ENCODE measurements at places on chromosomes 11 and 22. TPM values are rescaled to one million over a fixed set of nuclear protein-coding genes. Genes with fewer than 3 reads are reported as not detected.
A peak's percentile ranks its signal among the peaks of the same experiment; 100 is the strongest.

DNA sequence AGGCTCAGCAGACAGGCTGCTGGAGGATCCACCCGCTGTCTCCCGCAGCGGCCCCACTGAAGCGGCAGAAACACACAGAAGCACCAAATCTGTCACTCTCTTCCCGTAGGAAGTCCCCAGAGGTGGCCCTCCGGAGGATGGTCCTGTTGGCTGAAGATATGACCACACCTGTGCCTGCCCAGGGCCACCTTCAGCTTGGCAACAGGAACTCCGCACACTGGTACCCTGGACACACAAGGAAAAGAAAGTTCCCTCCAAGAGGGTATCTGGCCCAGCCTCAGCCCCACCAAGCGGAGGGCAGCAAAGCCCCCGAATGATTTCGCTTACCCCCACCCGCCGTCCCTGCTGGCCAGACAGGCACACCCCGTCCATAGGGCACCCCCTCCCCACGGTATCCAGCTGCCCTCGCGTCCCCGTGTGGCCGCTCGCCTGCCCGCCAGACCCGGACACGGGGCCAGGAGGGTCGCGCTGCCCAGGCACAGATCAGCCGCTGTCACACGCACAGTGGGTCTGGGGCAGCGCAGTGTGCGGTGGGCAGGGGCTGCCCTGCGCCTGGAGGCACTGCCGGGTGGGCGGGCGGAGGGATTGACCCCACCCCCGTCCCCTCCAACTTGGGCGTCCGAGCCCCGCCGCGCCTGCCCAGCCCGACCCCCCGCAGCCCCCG is 7.0 kb downstream of the RASSF7 start:
- H3K27ac ChIP-seq: peak overlapping the region; percentile 38
- peaks cover 25% of the 10 kb centered on the region for H3K36me3 ChIP-seq
- DNase-seq: no peak
- H3K4me3 ChIP-seq: peak overlapping the region; percentile 84
- no peaks in the 10 kb centered on the region for H3K27me3 ChIP-seq
- peaks cover 72% of the 10 kb centered on the region for H3K4me1 ChIP-seq

GRCh38 chr11:7498193-7498592 is 12.9 kb downstream of the OLFML1 start:
- no peaks in the 10 kb centered on the region for H3K4me1 ChIP-seq
- H3K4me3 ChIP-seq: no peak overlapping the region
- no peaks in the 10 kb centered on the region for H3K27me3 ChIP-seq
- no peak overlapping the region for H3K27ac ChIP-seq
- no peaks in the 10 kb centered on the region for H3K36me3 ChIP-seq

GRCh38 chr11:34349882-34350281 is 7.9 kb downstream of the ABTB2 start:
- no peak for DNase-seq
- H3K27ac ChIP-seq: no peak overlapping the region
- H3K4me1 ChIP-seq: no peaks in the 10 kb centered on the region
- peaks cover 19% of the 10 kb centered on the region for H3K27me3 ChIP-seq
- H3K4me3 ChIP-seq: no peak overlapping the region
- no peaks in the 10 kb centered on the region for H3K36me3 ChIP-seq

DNA sequence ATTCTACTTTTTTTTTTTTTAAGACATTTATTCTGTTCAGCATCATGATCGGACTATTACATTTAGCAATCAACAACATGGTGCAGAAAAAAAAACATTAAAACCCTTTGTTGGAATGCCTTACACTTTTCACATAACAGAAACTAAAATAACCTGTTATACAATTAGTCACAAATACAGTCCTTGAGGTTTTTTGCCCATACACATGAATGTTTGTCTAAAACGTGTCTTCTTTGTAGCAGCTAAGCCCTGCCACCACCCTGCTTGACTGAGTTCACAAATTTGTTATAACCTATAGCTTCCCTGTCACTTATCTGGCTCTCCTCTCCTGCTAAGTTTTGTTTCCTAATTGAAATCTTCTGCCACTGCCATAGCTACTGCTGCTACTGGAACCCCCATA is 75.4 kb upstream of the ARHGAP20 start:
- H3K27me3 ChIP-seq: no peaks in the 10 kb centered on the region
- H3K36me3 ChIP-seq: no peaks in the 10 kb centered on the region
- H3K27ac ChIP-seq: no peak overlapping the region
- no peak overlapping the region for H3K4me3 ChIP-seq
- H3K4me1 ChIP-seq: no peaks in the 10 kb centered on the region

- no peaks in the 10 kb centered on the region for H3K27me3 ChIP-seq
- no peaks in the 10 kb centered on the region for H3K36me3 ChIP-seq
- no peak within 1 kb of the TSS for H3K27ac ChIP-seq
- H3K4me1 ChIP-seq: peaks cover 9% of the 10 kb centered on the region
- H3K4me3 ChIP-seq: no peak within 1 kb of the TSS
Observed at GRCh38 chr11:5226732-5227310, at the start of gene HBB. Gene HBB (minus strand): TSS chr11:5227071. CDS start chr11:5227021, 50 bp downstream.

GRCh38 chr11:66885950-66886440 is 29.1 kb downstream of the LRFN4 start:
- H3K27ac ChIP-seq: peak overlapping the region; percentile 47
- no peaks in the 10 kb centered on the region for H3K27me3 ChIP-seq
- 0 out of 3 replicates have a peak, but pooled peaks cover 4% of the 10 kb centered on the region for H3K36me3 ChIP-seq
- no peak overlapping the region for H3K4me3 ChIP-seq

- H3K4me3 ChIP-seq: no peak overlapping the region
- no peaks in the 10 kb centered on the region for H3K27me3 ChIP-seq
- no peaks in the 10 kb centered on the region for H3K36me3 ChIP-seq
- no peak overlapping the region for H3K27ac ChIP-seq
- DNase-seq: no peak
Observed at GRCh38 chr11:60377401-60378136, 763 bp upstream of the MS4A7 start.

- H3K4me3 ChIP-seq: no peak overlapping the region
- H3K4me1 ChIP-seq: no peaks in the 10 kb centered on the region
- peaks cover 16% of the 10 kb centered on the region for H3K36me3 ChIP-seq
Observed at GRCh38 chr22:35148381-35148780, 82.4 kb downstream of the ISX start.

DNA sequence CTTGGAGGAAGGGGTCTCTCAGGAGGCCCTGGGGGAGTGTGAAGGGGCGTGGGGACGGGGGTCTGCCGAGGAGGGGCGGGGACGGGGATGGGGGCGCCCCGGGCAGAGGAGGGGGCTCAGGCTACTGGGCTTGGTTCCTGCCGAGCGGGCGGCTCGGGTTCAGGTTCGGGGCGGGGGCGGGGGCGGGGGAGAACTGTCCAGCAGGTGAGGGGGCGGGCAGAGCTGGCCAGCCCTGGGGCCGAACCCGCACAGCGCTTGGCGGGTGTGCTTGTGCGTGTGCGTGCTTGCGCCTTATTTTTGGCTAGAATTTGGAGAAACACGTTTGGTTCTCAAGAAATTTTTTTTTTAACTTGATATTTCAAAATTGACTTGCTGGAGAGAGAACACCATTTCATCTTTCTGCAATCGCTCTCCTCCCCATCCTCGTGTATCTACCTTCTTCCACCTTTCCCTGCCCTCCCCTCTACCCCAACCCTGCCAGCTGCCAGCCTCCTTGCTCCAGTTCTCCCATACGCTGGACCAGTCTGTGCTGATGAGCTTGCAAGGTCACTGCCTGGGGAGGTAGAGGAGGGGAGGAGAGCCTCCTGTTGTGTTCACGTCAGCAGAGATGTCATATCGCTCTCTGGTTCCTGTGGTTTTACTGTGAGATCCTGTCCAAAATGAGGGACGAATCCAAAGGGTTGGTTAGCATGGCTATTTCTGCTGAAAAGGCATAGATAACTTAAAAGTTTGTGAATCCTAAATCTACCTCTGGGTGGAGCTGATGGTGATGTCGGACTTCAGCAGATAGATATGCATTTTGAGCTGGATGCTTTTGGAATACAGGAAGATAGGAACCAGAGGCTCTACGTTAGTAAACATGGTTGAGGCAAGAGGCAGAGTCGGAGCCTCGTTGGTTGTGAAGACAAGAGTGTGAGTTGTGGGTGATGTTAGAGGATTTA is 668 bp downstream of the MADD start:
- DNase-seq: peak; percentile 67
- H3K4me1 ChIP-seq: peaks cover 51% of the 10 kb centered on the region
- no peaks in the 10 kb centered on the region for H3K27me3 ChIP-seq
- peak overlapping the region; percentile 85 for H3K4me3 ChIP-seq

- H3K27me3 ChIP-seq: no peaks in the 10 kb centered on the region
- H3K4me3 ChIP-seq: no peak overlapping the region
- H3K4me1 ChIP-seq: no peaks in the 10 kb centered on the region
- no peaks in the 10 kb centered on the region for H3K36me3 ChIP-seq
- no peak overlapping the region for H3K27ac ChIP-seq
Observed at GRCh38 chr11:84958295-84958694, 668.8 kb downstream of the DLG2 start.

DNA sequence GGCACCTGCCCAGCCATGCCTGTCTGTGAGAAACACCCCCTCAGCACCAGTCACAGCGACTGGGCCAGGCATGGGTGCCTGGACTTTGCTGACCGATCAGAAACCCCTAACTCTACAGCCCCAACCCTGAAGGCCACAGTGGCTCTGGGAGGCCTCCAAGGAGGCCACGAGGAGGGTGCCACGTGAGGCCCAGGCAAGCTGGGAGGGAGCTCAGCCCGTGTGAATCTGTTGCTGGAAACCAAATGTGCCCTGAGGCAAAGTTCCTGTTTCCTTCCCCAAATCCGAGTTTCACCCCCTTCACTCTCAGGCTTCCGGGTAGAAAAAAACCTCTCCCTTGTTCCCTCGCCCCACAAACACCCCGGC is 1.3 kb downstream of the UNC93B1 start:
- H3K4me1 ChIP-seq: peaks cover 47% of the 10 kb centered on the region
- no peak overlapping the region for H3K27ac ChIP-seq
- no peaks in the 10 kb centered on the region for H3K27me3 ChIP-seq
- no peak for DNase-seq
- H3K4me3 ChIP-seq: no peak overlapping the region

GRCh38 chr11:114088836-114089235 is 29.3 kb downstream of the ZBTB16 start:
- H3K36me3 ChIP-seq: no peaks in the 10 kb centered on the region
- H3K4me1 ChIP-seq: peaks cover 3% of the 10 kb centered on the region
- DNase-seq: no peak
- H3K4me3 ChIP-seq: no peak overlapping the region
- H3K27ac ChIP-seq: no peak overlapping the region

DNA sequence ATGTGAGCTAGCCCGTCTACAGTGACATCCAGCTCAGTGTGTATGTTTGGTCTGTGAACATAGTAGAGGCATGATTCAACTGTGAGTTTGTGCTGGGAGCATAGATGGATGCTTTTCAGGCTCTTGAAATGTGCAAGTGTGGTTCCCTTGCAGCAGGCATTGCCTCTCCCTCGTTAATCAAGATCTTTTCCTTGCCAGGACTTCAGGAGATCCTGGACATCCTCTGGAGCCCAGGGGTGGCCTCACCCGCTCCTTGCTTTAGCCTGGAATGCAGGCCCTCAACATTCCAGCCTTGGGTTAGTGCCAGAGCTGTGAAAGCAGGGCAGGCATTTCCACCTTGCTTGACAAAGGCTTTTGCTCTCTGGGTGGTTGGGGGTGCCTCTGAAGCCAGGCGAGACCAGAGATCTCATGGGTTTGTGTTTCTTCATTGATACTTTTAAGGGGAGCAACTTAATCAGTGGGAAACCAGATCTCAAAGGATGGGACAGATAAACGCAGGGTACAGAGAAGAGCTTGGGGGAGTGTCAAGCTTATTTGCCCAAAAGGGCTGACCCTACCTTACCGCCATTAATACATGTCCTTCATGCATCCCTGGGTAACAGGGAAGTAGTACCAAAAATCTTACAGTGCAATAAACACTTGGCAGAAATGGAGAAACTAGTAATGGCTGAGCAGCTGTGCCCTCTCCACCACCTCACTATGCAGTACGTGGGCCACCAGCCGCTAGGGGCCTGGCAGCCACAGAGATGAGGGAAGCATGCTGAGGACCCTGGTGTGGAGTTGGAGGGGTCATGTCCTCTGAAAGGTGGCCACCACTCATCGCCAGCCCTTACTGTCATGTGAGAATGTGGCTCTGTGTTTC is 72.1 kb downstream of the PTPRJ start:
- DNase-seq: no peak
- H3K4me3 ChIP-seq: no peak overlapping the region
- no peak overlapping the region for H3K27ac ChIP-seq
- H3K27me3 ChIP-seq: no peaks in the 10 kb centered on the region
- H3K4me1 ChIP-seq: peaks cover 20% of the 10 kb centered on the region

DNA sequence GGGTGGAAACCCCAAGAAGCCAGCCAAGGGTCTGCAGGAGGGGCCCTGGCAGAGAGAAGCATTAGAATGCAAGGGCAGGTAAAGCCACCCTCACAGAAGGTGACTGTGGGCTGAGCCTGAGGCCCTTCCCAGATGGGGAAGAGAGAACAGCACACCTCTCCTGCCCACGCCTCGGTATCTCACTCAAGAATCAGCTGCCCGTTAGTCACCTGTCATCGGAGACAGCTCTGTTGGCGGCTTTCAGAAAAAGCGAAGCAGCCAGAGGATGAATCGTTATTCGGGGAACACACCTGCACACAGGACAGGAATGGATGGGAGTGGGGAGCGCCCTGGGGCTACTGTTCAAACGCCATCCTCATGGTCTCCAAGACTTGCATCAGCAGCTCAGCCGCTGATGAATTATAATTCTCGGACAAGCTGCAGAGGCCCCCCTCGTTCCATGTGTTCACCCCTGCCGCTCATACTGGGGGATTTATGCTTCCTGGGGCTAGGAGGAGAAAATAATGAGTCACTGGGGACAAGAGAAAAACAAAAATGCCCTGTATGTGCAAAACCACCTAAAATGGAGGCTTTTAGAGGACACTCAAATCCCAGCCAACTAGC is 21.6 kb upstream of the TMA7B start:
- no peaks in the 10 kb centered on the region for H3K36me3 ChIP-seq
- peak overlapping the region; percentile 52 for H3K27ac ChIP-seq
- H3K4me3 ChIP-seq: no peak overlapping the region
- H3K4me1 ChIP-seq: peaks cover 13% of the 10 kb centered on the region

DNA sequence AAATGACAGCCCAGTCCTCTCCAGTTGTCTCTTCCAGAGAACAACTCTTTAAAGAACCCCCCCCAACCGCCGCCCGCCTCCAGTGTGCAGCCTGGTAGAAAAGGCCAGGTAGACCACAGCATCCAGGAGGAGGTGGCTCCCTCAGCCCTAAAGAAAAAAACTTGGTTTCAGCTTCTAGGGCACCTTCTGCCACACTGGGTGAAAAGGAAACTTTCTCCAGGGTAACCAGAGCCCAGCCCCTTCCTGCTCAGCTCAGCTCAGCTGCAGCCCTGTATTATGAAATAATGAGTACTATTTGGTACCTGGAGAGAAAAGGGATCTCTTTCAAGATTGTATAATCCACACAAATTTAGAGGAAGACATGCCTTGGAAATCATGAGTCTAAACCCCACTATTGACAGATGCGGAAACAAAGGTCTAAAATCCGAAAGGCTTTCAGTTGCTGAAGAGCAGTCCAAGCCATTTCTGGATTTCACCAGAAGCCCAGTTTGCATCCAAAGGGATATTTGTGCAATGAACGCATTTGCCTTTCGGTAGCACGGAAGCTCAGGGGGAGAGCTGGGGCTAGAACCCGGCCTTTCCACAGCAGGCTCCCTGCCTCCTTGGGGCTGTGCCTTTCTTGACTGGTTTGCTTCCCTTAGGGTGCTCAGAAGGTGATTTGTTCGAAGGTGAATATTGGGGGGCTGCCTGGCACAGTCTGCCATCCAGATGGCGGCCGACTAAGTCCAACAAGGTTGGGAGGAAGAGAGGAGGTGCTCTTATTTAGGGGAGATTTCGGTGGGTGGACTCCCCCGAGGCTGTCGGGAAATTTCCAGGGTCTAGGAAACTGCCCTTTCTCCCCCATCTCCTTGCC is 3.3 kb downstream of the FXYD6 start:
- H3K27ac ChIP-seq: no peak overlapping the region
- H3K36me3 ChIP-seq: no peaks in the 10 kb centered on the region
- no peak for DNase-seq

The OR4D5 gene
- total RNA-seq: not detected

The RFPL1 gene
- total RNA-seq: not detected

The GAL3ST3 gene
- total RNA-seq: not detected

The C1QTNF5 gene
- 0.47 TPM for total RNA-seq

The MMP8 gene
- total RNA-seq: not detected
